ENCODE measurements at places on chromosomes 12 and 14.

DNA sequence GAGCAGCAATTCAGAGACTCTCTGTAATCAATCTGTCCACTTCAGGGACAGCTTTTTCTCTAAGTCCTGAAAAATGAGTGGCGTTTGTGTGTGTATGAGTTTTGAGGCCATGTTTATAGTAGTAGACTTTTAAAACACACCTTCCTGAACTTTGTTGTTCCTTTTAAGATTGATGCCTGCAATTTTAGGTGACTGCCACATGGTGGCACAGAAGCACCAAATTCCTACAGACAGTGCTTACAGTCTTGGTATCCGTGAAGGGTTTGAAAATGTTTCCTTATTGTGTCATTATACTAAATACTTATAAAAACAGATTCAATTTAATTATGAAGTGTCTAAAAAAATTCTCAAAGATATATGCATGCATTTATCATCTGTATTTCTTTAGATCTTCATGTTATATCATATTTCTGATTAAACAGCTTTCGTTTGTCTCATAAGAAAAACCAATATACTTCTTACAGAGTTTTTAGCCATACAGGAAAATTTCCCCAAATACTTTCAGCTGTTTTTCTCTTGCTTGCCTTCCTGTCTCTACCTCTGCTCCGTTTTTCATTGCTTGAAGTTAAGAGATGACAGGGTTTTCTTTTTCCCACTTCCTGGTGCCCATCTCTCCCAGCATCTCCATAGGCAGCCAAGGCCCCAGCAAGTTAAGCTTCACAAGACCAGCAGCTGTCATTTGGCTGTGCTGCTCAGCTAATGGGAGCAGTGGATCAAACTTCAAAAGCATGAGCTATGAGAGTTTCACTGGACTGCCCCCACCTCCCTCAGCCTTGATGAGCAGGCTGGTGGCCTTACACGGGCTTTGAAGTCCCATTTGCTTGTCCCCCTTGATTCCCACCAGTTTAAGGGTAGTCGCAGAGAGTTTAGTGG lies 259.6 kb downstream of the AKAP6 start:
- no peak for DNase-seq

DNA sequence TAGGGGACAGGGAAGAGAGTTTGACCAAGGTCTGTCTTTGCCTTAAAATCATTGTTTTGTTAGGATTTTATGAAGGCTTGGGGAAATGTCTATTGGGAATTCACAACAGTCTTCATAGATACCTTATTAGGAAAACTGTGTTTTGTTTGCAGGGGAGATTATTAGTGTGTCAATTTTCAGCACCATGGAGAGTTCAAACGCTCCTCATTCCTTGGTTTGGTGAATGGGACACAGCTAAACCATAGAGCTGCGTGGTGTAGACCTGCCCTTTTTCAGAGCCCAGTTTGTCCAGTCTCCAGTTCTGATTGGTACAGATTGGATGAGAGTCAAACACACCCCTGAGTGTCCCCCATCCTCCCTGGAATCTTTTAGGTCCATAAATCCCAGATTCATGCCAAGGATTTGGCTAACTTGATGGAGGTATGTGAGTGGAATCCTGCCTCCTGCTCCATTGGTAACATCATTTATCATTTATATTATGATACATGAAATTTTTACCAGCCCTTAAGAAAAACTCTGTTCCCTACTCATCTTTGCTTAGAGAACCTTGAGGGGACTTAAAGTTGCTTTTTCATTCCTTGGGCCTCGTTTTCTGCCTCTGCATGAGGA lies 12.0 kb downstream of the NGDN start:
- no peak for DNase-seq

GRCh38 chr14:62800577-62800976 lies 244.7 kb downstream of the KCNH5 start:
- no peak for DNase-seq

- DNase-seq, result no peak
Observed at GRCh38 chr12:88955531-88955930, 375.3 kb upstream of the KITLG start.

DNA sequence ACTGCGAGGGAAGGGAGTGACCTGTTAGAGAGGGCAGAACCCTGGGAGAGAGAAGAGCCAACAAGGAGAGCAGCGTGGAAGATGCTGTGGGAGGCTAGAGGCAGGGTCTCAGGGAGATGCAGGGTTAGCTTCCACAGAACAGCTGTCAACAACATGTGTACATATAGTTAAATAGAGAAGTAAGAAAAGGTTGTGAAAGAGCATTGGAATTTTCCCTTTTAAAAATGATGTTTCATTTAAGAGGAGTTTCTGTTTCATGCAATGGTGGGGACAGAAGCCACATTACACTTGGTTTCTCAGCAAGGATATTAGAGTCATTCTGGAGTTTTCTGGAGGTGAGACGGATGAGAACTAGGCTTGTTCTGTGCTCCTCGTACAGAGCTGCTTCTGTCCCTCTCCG lies 23.8 kb upstream of the TBC1D30 start:
- DNase-seq, result no peak

GRCh38 chr12:113860950-113861349 lies 105.2 kb downstream of the RBM19 start:
- DNase-seq, result no peak

DNA sequence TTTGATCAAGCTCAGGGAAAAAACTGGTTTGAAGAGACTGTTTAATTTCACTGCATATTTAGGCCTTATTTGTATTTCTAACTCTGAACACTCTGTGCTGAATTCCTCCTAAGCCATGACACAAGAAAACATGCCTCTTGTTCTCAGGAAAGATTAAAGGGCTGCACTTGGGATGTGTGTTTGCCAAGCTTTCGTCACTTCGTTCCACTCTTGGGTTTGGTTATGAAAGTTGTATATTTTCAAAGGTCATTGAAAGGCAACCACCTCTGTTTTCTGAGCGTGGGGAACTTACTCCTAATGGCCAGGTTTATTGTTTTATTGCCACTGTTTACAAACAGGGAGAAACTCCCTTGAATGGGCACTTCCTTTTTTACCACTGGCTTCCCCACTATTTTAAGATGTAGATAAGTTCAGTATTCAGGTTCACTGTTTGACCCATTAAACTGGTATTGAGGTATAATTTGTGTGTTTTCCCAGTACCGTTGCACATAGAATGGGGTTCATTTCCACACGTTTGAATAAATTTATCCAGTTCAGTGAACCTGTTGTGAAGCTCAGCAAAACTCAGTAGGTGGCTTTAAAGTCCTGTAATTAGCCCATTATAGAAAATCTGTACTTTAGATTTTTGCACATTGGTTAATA lies 65.3 kb downstream of the NKX2-1 start:
- DNase-seq, result no peak

GRCh38 chr14:25001601-25002000 lies 48.3 kb downstream of the STXBP6 start:
- no peak for DNase-seq

DNA sequence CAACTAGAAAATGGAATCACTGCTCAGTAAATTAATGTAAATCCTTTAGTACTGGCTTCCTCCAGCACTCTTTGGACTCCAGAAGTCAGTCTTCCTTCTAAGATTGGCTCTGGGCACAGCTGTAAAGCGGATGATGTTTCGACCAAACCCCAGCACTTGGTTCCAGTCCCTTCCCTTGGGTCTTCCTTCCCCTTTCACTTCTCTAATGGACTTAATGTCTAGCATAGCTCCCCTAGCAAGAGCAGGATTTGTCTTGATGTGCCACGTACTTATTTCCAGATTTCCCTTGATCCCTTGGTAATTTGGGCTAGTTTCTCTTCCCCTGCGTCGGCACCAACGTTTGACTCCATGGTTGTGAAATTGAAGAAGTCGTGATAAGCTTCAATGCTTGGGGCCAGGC lies 28.3 kb downstream of the C12orf75 start:
- no peak for DNase-seq

DNA sequence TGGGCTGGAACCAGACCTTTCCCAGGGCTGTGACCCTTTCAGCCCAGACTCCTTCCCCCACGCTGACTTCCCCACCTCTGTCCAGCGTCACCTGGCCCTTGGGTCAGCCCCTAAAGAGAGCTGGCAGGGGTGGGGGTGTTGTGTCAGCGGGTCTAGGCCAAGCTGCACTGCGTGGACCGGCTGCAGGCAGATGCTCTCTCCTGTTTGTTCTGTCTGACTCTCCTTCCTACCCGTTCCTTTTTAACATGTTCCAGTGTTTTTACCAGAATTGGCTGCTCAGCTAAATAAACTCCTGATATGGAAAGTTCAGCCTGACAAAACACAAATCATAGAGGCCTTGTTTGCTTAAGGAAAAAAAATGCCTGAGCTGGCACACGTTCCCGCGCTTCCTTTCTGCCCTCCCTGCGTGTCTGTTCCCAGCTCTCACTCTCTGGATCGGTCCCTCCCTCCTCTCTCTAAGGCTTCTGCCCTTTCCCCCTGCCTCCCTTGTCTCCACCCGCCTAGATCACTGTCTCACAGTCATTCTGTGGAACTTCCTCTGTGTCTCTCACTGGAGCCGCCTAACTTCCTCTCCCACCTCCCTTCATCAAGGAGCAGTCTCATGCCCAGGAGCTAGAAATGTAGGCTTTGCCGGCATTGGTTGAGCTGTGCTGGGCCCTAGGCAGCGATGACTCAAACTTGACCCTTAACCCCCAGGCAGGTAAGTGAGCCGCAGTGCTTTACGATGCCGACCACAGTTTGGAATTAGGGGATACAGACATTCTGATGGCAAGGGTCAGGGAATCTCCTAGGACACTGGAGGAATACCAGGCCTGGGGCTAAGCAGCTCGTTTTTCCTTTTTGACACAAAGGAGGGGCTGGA lies 15.5 kb upstream of the MLXIP start:
- no peak for DNase-seq

DNA sequence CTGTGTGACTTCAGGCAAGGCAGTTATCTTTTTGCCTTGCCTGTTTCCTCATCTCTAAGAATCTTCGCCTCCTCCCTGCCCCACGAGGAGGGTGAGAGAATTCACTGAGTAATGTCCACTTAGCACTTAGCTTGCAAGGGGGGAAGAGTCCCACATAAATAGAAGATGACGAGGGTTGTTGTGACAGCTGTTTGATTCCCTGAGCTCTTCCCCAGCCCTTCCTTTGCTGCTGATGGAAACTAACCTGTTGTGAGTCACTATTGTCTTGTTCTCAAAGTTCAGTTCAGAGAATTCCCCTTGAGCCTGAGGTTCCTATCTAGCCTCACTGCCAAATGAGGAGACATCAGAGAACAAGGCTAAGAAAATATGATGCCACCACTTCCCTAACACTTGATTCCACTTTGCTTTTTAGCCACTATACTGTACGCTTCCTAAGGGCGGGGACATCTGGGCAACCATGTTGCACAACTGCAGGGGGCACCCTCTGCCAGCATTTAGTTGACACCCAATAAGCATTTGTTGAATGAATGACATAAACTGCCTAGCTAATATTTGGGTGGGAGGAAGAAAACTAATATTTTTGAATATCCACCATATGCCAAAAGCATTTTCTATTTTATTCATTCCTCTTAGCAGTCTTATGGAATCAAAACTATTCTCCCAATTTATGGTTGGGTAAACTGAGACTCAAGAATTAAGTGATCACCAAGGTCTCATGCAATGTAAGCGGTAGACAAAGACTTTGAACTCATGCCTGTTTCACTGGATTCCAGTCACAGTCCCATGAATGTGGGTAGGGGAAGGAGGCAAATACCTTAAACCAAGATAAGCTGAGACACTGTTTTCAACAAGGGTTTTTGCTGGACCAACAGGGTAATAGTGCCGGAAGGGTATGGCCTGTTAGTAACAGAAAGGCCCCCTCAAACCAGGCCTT lies 77.6 kb downstream of the ZFP36L1 start:
- no peak for DNase-seq

DNA sequence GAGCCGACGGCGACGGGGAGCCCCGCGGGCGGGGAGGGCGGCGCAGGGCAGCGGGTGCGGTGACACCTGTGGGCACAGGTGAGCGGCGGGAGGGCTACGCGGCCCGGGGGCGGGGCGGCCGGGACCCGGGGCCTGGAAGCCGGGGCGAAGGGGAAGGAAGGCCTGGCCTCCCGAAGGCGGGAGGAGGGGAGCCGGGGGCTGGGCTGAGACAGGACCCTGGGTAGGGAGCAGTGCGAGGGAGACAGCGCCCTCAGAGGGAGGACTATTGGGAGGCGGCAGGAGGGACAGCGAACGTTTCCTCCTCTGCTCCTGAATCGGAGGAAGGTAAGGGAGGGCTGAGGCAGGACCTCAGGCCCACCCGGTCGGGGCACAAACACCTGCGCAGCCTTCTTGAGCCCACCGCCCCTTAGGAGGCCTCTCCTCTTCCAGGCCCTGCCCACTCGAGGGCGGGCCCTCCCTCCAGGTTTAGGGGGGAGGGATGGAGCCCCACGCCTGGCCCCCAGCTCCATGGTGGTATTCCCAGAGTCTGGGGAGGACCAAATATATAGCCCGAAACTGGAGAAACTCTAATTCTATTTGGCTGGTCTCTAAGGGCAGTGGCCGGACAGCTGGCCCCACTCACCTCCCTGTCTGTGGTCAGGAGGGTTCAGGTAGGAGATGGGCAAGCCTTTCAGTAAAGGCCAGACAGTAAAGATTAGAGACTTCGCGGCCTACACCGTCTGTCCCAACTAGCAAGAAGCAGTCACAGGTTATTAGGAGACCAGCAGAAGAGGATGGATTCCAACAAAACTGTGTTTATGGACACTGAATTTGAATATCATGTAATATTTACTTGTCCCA lies 509 bp downstream of the PLEKHG6 start:
- no peak for DNase-seq

DNA sequence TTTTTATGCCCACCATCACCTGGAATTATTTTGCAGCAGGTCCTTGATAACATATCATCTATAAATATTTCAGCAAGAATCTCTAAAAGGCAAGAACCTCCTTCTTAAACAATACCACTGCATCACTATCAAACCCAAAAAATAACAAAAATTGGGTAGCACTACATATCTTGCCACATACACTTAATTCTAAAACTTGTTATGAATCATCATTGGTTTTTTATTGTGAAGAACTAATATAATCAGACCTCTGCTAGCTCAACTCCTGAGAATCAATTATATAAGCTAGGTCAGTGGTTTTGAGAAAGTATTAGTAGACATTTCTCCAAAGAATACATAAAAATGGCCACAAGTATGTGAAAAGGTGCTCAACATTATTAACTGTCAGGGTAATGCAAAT lies 23.8 kb downstream of the SLC38A1 start:
- no peak for DNase-seq

- DNase-seq, result no peak
Observed at GRCh38 chr14:101836135-101836534, 74.6 kb downstream of the PPP2R5C start.

GRCh38 chr12:5511644-5512600 lies 80.0 kb downstream of the NTF3 start:
- DNase-seq, result no peak

DNA sequence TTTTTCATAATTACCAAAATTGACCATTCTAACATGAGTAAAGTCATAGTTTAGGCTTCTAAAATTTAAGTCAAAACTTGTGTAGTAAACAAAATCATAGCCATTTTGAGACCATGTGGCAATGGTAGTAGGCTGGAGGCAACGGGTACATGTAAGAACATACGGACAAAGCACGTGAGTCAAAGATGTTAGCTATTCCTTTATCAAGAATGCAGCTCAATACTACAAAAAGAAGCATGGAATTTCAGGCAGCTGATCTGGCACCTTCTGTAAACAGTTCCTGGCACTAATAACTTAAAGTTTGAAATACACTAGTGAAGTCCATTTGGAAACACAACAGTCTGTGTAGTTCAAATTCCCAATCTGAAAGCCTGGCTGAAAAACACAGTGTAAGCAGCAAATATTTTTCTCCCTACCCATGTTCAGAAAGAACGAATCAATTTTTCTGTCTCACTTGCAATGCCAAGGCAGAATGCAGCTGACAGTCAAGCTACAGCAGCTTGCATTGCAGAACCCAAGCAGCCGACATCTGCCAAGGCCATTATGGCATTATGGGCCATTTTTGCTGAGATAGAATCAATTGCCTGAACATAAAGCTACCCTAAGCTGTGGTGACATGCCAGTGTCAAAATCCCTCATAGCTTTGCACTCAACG lies 29.3 kb downstream of the MYF5 start:
- no peak for DNase-seq

- no peak for DNase-seq
Observed at GRCh38 chr12:93541578-93542225, 30.8 kb upstream of the SOCS2 start.

Data from stimulated activated CD4-positive, alpha-beta T cell treated with anti-CD3 and anti-CD28 coated beads, Interleukin-1b, Interleukin-23, amount 100 ng/mL, for 4 hours (primary cell).